ENCODE measurements at places on chromosomes 4 and X.

DNA sequence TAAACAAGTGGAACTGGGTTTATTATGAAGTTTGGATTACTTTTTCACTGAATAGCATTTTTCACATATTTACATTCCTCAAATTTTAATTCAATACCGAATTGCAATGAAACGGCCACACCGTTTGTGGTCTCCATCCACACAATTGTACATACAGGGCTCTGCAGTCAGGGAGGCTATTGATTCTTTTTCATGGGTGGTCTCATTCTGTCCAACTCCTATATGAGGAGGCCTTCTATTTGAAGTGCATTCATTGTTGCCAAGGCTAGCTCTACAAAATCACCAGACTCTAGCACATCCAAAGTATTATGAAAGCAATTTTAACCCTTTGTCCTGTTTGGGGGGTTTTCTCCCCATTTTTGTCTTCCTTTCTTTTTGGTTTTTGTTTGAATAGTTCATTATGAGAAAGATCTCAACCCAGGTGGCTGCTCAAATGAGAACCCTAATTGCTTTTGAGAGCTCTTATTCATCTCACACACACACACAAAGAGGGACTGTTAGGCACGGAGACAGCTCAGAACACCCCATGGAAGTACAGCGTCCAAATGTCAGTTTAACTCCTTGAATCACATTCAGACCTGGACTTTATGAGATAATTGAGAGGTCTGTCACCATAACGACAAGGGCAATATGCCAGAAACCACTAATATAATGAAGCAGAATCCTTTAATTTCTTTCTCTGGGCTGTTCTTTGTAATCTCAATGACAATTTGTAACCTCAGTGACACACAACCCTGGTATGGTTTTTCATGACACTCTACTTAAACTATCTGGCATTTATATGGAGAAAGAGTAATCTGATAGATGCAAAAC is 79.4 kb downstream of the NLGN4X start:
- DNase-seq = no peak

DNA sequence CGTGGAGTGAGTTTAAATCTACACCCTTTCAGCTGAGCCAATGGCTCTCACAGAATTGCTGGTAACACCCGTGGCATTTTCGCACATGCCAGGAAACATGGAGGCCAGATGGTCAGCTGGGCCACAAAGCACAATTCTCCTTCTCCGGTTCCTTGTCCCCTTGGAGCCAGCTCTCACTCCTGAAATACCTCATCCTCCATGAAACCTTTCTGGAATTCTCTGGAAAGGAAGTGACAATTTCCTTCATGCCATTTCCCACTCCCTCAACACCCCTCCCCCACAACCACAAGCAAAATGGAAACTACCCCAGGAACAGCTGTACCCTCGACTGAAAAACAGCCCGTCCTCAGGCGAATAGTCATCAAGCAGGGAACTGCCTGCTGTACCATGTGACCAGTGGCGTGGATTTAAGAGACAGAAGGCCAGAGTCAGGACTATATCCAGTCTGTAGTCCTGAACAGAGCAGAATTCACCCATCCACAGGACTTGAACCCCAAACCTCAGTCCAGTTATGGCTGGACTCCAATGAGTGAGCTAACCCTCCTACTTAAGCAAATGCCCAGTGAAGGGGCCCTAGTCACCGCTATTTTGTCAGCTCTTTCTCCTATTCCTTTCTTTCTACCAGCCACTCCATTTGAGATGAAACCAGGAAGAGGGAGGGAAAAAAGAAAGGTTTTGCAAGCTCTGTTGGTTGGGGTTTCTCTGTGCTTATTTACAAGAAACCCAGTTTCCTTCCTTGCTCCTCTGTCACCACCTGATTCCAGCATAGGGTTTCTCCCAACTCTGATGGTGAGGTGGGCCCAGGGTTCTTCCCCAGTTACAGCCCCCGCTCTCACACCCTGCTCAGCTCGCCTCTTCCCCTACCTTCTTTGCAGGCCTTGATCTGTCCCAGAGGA is 24.5 kb downstream of the ELF4 start:
- DNase-seq = no peak

DNA sequence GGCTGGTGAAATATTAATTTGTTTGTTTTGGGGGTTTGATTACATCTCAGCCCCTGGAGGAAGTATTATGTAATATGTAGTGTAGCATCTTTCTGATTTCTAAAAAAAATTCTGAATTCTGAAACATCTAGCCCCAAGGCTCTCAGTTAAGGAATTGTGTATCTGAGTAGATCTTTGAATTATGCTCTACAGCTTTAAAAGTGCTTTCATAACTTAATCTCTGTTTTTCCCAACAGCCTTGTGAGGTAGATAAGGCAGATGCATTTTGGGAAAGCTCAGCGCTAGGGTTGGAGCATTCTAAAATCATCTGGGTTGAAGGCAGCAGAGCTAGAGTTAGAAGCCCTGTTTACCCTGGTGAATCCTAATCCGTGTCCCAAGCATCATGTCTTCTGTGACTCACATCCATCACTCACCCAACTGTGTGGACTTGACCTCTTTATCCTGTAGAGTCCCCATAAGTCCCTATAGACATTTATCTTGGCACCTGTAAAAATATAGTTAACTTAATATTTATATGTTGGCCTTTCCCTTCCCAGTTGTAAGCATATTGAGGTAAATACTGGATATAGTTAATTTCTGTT is 49.8 kb downstream of the FNIP2 start:
- DNase-seq = no peak

GRCh38 chrX:123731258-123731986 is 1.4 kb downstream of the THOC2 start:
- DNase-seq = no peak

- DNase-seq = no peak
Measured at GRCh38 chrX:39750848-39751247, 346.9 kb downstream of the BCOR start.

- no peak for DNase-seq
Measured at GRCh38 chr4:60930866-60931265, 269.3 kb upstream of the ADGRL3 start.

DNA sequence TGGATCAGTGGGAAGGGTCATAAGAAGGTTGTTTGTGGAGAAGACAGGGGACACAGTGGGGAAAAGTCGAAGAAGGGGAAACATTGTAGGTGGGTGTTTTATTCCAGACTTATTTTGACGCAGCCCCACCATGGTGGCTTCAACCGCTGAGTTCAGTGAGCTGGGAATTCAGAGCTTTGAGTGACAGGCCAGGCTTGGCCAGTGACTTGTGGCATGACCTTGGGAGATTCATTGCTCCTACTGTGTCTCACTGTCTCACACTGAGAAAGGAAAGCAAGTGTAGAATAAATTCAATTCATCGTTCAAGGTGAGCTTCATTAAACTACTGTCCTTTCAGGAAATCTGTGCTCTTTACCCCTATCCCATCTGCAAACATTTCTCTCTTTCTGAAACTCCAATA is 47.4 kb upstream of the SOD3 start:
- no peak for DNase-seq

DNA sequence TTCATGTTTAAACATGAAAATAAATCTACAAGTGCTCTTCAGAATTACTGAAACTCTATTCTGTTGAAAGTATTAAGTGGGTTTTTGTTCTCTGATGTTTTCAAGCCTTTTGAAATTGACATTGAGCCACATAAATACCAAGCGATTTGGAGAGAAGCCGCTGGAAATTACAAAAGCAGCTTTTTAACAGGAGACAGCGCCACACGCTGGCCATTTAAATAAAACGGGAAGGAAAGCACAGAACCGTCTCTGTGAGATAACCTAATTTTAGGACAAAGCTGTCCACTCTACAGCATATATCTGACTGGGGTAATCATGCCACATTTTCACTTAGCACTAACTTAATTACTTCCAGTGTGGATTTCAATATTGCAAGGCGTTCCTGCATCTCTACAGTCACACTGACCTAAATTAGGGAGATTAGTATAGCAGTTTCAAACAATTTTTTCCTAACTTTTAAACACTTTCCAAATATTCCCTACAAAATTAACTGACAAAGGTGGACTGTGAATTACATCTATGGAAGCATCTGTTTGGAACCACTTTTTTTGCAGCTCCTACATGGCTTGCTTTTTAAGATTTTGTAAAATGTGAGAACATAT is 6.8 kb upstream of the ANOS1 start:
- DNase-seq = no peak

- DNase-seq = no peak
Measured at GRCh38 chr4:159103384-159103990, 608 bp downstream of the RAPGEF2 start.

- DNase-seq = peak; percentile 44
Measured at GRCh38 chr4:26985873-26986272, 125.2 kb downstream of the STIM2 start.

DNA sequence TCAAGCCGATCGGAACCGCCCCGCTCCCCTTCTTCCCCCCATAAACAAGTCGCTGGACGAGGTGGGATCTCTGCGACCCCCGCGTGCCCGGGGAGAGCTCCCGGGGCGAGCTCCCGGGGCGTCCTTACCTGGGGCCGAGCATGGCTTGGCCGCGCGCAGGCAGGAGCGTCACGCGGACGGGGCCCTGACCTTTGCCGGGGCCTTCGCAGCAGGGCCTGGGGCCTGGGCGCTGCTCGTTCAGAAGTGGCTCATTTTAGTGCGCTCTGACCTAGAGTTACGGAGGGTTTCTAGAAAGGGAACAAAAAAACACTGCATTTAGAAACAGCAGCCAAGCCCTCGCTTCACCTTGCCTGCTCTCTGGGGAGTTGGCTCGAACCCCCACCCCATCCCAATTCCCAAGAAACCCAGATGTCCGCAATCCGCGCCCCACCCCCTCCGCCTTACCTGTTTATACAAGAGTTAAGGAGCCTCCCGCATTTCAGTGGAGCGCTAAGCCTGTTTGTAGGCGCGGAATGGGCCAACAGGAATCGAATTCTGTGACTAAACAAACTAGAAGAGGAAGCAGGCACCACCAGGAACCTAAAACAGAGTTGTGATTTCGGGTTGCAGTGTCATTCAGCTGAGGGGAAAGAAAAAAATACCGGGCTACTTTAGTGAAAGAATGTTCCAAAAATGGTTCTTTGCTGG is 814 bp upstream of the RBM47 start:
- peak; percentile 68 for DNase-seq

DNA sequence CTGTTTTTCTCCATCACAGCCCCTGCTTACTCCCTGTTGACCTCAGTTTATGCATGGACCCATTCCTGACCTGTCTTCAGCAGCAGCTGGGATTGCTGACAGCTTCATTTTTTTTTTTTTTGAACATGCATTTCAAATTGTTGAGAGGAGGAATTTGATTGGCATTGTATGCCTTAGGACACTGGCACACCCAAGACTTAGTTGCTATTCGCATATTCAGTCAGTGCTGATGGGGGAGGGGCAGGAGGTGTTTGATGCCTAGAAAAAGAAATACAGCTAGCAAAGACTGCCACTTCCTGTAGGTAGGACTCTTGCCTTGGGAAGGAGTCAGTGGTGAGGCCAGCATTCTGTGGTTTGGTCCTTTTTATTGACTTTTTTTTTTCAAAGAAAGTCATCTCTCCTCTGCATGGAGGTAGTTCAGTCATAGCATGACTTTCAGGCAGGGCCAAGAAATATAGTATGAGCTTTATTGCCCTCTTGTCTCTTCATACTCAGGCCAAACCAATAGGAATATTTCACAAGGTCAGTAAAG is 33.6 kb upstream of the XK start:
- DNase-seq = no peak

- DNase-seq = no peak
Measured at GRCh38 chrX:153750127-153750774, 13.8 kb upstream of the PLXNB3 start.

- DNase-seq = no peak
Measured at GRCh38 chr4:22345055-22345454, 170.8 kb downstream of the ADGRA3 start.

GRCh38 chrX:136130931-136131833 is 16.2 kb upstream of the FHL1 start:
- DNase-seq = no peak

GRCh38 chr4:8729408-8730149 is 137.0 kb downstream of the CPZ start:
- no peak for DNase-seq

GRCh38 chrX:35617836-35618235 is 180.3 kb upstream of the MAGEB16 start:
- no peak for DNase-seq

DNA sequence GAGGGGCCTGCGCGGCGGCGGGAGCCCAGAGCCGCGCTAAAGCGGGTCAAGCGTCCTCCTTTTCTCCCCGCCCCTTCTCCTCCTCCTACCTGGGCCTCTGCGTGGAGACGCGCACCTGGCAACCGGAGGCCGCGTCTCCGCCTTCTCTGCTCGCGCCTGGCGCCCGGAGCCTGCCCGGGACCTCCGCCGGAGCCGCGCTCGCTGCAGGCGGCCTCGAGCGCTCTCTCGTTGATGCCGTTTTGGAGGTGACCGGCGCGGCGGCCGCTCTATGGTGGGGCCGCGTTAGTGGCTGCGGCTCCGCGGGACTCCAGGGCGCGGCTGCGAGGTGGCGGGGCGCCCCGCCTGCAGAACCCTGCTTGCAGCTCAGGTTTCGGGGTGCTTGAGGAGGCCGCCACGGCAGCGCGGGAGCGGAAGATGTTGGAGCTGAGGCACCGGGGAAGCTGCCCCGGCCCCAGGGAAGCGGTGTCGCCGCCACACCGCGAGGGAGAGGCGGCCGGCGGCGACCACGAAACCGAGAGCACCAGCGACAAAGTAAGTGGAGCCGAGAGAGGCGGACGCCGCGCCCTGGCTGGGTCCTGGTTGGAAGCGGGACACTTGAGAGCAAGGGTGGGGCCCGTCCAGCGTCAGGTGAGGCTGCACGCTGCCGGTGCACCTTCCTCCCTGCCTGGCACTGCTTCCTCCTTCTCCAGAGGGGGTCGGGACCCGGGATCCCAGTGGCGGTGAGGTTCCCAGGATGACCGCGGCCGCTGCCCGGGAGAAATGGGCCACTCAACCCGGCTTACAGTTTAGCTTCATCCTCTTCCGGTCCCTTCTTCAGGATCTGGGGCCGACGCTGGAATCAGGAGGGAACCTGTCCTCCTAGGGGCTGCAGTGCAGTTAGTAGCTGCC is at the start of gene CDS1:
TSS of gene CDS1 (plus strand) at position 140 of the 888 bp plus-strand sequence. CDS start at position 415, 275 bp downstream.
- DNase-seq = no peak

DNA sequence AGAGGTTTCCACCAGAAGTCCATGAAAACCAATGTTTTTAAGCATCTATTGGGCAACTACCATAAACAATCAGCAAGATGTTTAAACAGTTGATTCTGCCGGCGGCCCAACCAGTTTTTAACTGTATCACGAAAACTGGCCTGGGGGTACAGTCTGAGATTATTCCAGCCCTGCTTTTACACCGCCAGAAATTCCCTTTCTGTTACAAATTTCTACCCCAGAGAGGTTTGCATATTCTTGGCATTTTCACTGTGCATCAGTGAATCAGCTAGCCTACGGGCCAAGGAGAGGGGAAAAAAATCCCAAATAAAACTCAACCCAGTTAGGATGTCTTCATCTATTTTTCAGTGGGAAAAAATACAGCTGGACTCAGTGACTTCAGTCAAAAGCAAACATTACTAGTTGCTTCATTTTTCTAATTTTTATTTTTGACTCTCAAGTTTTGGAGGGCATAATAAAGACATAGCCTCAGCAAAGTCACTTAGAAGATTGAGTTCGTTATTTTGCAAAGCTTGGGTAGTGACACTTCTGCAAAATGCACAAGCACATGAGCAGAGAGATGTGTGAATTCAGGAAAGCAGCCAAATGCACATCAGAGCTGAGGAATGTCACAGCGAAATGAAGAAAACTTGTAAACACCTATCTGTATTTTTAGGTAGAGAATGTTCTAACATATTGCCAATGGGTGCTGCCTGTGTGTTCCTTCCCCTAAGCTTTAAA is 167.8 kb upstream of the GK2 start:
- no peak for DNase-seq

- DNase-seq = no peak
Measured at GRCh38 chr4:610411-611261, 14.7 kb upstream of the PDE6B start.

GRCh38 chr4:80680934-80681333 is 345.4 kb downstream of the CFAP299 start:
- no peak for DNase-seq
